ENCODE measurements at places on chromosomes 7 and 10. TPM values are rescaled to one million over a fixed set of nuclear protein-coding genes. Genes with fewer than 3 reads are reported as not detected.

DNA sequence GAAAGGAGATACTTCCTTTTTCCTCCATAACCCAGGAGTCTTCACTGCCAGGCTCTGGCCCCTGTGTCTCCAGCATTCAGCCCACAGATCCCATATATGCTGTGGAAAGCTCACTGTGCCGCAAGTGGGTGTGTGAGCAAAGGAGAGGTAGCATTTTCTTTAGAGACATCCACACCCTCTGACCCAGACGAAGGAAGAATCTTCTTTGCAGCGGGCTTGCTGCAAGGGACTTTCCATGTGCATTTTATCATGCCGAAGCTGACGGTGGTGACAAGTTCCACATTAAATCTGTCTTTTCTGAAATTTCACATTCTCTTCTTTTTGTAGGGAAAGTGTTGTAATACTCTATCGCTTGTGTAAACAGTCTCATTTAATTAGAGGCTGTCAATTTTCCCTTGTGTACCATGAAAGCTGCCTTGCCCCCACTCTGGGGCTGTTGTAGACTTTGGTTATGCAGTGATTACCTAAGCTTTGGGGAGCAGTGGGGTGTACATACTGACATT is 409.5 kb downstream of the SUGCT start:
- no peak for DNase-seq

The SFRP5 gene
- 3.5 TPM for polyA plus RNA-seq

The PDE6C gene
- polyA plus RNA-seq, result 3.0 TPM

- DNase-seq, result no peak
Measured at GRCh38 chr10:7003831-7004395, 406.9 kb downstream of the SFMBT2 start.

- DNase-seq, result no peak
Measured at GRCh38 chr7:26153823-26154783, 2.1 kb downstream of the NFE2L3 start.

The ETV1 gene
- polyA plus RNA-seq, result 75.9 TPM

GRCh38 chr10:107340326-107340725 is 175.8 kb upstream of the SORCS1 start:
- DNase-seq, result no peak

DNA sequence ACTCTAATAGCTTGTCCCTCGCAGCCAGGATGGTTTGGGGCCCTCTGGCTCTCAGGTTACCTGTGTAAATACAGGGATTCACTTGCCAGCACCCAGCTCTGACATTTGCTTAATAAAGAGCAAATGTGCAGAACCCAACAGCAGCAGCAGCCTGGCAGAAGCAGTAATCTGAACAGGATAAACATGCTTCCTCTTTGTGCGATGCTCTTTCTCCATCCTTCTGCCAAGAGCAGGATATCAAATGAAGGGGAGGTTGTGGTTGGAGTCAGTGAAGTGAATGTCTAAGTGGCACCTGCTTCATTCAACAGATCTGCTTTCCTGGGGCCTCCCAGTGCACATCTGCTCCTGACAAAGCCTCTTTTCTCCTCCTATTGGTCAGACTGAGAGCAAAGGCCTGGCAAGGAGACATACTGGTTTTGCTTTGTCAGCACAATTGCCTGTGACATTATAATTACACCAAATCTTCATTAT is 130.3 kb downstream of the NRF1 start:
- DNase-seq, result no peak

DNA sequence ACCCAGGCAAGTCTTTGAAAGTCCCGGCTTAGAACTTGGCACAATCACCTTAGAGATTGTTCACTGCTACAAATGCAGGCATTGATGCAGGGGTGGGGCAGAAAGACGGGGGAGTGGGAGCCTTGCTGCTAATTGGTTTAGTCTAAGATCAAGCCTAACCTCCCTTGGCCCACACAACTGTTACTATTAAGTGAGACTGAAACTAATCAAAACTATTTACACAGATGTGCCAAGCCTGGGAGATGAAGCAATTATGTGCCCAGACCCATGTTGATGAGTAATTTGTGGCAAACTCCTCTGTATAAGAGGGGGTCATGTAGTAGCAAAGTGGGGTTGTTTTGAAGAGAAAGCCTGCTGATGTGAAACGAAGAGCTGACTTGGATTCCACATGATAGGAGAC is 178.2 kb upstream of the ITGB1 start:
- DNase-seq, result no peak

The LIPJ gene
- 0.31 TPM for polyA plus RNA-seq

The CYCS gene
- 68.2 TPM for polyA plus RNA-seq

GRCh38 chr10:132144086-132144485 is 42.7 kb upstream of the DPYSL4 start:
- DNase-seq, result no peak

DNA sequence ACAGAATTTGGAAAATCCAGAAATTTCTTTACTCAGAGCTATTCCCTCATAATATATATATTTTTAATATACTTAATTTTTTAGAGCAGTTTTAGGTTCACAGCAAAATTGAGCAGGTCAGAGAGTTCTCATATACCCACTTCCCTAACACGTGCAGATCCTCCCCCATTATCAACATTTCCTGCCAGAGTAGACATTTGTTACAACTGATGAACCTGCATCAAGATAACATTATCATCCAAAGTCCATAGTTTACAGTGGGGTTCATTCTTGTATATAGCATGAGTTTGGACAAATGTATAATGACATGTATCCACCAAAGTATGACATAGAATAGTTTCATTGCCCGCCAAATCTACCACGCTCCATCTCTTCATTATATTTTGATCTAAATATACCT is 170.0 kb downstream of the PTEN start:
- DNase-seq, result no peak

The ASZ1 gene
- 0.97 TPM for polyA plus RNA-seq

GRCh38 chr10:30816820-30817171 is 187.2 kb upstream of the LYZL2 start:
- DNase-seq, result no peak

GRCh38 chr7:66741710-66742049 is 1.1 kb downstream of the RABGEF1 start:
- no peak for DNase-seq

DNA sequence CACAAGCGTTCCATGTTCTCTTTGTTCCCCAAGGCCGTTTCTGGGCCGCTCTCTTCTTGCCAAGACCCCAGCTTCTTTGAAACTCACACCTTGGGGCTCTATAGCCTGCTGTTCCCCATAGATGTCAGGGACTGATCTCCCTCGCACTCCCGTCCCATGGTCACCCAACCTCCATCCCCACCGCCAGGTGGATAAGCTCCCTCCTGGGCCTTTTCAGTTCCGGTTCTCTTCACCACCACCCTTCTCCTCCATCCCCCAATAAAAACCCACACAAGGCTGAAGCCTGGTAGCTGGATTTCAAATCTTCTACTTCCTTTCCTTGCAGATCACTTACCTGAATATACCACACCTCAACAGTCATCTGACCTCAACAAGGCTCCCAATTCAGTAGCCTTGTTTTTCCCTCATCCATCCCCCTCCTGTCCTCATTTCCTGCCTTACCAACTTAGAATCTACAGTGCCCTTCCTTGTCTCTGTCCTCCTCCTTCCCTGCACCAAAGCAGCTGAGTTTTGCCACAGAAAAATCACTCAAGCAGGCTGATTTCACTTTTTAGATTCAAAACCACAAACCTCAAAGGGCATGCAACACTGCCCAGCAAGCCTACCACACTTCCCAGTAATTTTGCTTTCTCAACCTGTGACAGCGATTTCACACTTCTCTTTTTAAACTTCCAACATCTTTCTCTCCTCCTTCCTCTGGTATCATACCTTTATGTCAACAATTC is 7.7 kb downstream of the SLC37A3 start:
- DNase-seq, result no peak

DNA sequence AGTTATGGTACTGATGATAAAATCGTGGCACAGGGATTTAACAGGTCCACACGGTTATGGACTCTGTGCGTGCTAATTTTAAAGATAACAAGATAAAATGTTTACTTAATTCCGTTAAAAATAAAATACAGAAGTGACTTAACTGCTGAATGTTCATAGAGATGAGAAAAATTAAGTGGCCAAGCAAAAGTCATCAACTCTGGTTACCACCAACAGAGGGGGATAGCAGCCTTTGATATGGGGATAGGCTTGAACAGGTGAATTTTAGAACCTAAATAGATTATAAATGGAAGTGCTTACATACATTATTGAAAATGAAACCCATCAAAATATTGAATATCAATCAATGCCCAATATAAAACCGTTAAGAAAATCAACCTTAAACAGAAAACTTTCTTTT is 245.0 kb downstream of the WDR37 start:
- DNase-seq, result no peak

Data from right lung (tissue), 10 donors.